Lower lobe of right lung (tissue), 2 donors: ENCODE measurements at places on chromosomes 13 and 19. TPM values are rescaled to one million over a fixed set of nuclear protein-coding genes. Genes with fewer than 3 reads are reported as not detected.

- DNase-seq: no peak
Observed at GRCh38 chr13:23510979-23511735, 59.1 kb upstream of the TNFRSF19 start.

DNA sequence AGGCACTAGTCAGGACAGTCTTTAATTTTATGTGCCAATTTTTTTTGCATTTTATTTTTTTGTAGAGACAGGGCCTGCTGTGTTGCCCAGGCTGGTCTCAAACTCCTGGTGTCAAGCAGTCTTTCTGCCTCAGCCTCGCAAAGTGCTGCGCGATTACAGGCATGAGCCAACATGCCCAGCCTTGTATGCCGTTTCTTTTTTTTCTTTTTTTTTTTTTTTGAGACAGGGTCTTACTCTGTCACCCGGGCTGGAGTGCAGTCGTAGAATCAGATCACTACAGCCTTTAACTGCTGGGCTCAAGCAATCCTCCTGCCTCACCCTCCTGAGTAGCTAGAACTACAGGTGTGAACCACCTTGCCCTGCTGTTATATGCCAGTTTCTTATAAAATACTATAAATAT is 26.4 kb downstream of the BORA start:
- DNase-seq: no peak

Gene ISOC2
- 28.6 TPM for total RNA-seq

DNA sequence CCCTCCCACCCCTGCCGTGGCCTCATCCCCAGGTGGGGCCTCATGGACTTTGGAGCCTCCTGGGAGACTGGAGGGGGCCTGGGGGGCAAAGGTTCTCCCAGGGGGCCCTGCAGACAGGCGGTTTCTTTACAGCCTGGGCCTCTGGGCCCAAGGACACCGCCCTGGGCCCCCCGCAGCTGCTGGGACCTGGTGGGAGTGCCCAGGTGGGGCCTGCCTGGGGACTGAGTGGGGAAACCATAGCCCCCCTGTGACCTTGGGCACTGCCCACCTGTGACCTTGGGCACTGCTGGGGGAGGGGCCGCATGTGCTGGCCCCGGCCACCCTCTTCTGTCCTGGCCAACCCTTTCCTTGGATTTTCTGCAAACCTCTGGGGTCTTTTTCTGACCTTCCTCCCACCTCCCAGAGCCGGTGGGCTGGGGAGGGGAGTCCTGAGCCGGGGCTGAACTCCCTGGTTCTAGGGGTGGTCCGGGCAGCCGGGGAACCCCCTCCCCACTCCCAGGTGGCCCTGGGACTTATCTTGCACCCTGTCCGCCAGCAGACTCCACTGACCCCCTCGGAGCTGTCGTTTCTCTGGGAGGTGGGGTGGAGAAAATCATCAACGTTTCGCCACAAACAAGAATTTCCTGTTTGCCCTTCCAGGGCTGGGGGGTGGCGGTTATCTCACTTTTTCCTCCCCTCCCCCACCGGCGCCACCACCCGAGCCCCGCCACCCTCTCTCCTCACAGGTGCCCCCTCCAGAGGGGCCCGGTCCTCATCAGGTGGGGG is 27.0 kb downstream of the ARID3A start:
- no peak for DNase-seq

Gene ZNF345
- 7.0 TPM for total RNA-seq

- no peak for DNase-seq
Observed at GRCh38 chr13:102286326-102286725, 115.5 kb downstream of the FGF14 start.

- DNase-seq: no peak
Observed at GRCh38 chr19:30450100-30450499, 77.9 kb downstream of the ZNF536 start.

DNA sequence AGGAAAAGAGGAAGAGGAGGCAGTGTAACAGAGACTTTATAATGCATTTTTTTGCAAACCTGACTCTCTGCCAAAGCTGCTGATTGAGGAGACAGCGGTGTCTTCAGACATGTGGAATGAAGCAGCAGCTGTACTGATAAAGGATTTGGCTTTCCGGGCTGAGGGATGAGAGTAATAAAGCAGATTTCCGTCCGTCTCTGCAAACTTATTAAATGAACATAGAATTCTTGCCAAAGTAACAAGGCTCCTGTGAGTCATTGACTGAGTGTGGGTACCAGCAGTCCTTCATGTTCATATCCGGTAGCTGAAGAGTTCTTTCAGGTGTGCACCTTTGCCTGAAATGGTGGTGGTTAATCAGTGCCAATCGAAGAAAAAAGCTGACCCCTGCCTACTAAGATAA is 112.6 kb downstream of the LIG4 start:
- no peak for DNase-seq

- DNase-seq: no peak
Observed at GRCh38 chr13:109043636-109044035, 414.2 kb downstream of the MYO16 start.

DNA sequence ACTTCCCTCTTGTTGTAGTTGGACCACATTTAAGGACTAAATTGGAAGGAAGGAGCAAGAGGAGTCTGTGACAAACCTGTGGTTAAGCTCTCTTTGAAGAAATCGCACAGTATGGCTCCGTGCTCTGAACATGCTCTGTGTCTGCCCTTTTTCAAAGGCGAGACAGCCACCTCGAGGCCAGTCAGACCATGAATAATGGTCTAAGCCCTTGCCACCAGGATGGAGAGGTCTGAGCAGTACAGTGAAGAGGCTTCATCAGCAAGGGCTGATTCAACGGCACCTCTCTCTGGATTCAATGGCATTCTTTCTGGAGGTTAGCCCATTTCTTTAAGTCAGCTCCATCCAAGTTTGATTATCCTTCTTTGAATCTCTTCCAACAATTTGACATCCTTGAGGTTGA is 30.9 kb downstream of the FAM216B start:
- DNase-seq: no peak

DNA sequence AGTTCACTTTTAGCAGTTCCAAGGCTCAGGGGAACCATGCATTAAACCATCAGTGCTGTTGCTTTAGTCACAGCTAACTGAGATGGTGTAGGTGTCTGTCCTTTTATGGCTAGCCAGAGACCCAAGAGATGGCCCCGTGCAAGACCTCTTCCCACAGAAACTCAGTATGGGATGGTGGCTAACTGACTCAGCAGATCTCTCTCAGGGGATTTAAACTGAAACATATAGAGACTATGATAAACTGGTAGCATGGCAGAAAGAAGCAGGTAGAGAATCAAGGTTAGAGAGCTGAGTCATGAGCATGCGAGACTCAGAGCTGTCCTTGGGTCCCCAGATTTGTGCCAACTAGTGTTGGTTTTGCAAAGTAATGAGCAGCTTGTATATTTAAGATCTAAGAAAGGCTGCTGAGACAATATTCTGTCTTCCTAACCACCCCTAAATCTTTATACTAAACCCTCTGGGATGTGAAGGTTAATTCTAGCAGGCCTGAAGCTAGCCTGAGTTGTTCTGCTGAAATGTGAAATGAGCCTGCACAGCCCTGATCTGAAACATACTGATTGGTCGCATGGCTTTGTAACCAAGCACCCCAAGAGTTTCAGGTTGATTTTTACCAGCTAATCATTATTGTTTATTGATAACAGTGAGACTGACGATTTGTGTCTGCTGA is 6.5 kb upstream of the SCEL start:
- no peak for DNase-seq

- no peak for DNase-seq
Observed at GRCh38 chr13:66835040-66835628, 395.0 kb downstream of the PCDH9 start.

DNA sequence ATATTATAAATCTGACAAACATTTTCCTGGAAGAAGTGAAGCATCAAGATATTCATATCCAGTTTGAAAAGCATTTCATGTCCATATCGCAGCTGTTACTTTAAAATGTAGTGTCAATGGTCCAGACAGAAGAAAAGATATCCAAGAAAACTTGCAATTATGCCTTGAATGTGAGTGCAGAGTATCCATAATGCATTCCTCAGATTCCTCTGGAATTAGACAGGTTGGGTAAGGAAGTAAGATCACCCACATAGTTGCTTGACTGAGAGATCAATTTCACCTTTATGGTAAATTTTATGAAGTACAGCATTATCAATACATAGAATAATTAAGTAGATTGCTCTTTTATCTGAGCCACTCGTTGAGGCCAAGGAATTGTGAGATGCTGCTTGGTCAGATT is 327.0 kb upstream of the SLITRK5 start:
- no peak for DNase-seq

DNA sequence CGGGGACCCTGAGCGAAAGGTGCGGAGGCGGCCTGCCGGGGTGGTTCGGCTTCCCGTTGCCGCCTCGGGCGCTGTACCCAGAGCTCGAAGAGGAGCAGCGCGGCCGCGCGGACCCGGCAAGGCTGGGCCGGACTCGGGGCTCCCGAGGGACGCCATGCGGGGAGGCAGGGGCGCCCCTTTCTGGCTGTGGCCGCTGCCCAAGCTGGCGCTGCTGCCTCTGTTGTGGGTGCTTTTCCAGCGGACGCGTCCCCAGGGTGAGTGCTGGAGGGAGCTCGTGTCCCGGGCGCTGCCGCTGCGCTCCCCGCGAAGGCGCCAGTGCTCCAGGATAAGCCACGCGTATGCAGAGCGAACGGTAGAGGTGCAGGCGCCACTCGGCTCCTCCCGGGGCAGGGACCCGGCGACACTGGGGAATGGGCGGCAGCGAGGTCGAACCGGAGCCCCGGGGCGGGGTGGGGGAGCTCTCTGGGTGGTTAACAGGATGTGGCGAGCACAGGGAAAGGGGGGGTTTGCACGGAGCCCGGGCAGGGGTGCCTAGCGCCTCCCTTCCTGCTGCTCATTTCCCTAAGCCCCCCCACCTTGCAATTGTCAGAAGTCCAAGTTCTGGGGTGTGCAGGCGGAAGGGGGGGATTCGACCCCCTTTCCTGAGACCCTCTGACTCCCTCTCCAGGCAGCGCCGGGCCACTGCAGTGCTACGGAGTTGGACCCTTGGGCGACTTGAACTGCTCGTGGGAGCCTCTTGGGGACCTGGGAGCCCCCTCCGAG is at the start of gene IL27RA:
Gene IL27RA (plus strand): TSS at position 44 of the 762 bp plus-strand sequence. CDS start 111 bp downstream, at position 155.
- peak; percentile 81 for DNase-seq

DNA sequence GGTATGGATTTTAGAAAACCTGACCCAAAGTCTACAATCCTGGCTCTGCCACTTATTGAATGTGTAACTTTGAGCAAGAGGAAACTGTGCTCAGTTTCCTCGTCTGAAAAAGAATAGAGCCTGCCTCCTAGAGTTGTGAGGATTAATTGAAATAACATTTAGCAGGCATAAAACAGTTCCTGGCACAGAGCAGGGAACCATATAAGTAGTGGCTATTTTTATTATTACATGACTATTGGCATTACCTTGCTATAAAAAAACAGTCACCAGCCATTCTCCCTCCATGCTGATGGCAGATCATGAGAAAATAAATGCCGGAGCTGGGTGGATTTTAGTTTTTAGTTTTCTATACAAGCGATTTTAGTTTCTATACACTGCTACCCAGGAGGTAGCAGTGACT is 5.8 kb downstream of the DOCK9 start:
- DNase-seq: no peak

DNA sequence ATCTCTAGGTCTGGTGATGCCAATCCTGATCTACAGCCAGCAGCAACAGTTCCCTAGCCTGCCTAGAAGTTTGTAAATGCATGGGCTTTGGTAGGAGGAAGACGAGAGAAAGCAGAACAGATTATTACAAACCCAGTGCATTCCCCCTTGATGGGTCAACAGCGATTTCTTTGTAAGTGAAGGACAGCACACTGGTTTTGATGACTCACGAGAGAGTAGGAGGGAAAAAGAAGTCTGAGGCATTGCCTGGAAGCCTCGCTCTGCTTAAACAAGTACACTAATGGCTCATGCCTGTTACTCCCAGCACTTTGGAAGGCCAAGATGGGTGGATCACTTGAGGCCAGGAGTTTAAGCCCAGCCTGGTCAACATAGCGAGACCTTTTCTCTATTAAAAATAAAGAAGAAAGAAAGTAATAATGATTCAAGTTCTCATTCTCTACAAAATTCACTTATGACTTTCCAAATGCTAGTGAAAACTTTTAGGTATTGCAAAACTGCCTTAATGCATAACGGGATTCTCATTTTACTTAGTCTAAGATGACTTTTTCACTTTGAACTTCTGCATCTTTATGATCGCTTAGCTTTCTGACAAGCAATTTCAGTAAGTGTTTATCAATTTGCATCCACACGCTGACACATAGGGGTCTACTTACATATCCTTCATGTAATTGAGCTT is 47.7 kb upstream of the USPL1 start:
- no peak for DNase-seq

DNA sequence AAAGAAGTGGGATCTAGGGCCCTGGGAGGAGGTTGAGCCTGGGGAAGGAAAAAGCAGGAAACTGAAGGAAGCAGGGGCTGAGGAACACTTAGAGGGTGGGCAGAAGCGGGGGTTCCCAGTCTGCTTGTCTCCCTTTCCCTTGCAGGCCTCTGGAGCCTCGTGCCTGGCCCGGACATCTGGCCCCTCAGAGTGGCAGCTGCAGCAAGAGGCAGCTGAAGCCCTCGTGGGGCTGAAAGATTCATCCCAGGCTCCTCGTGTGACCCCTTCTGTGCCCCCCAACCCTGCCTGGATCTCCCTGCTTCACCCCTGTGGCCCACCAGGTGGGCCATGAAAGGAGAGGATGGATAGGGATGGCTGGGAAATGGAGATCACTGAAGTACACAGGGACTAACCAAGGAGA is 5.5 kb downstream of the DMRTC2 start:
- DNase-seq: no peak

GRCh38 chr13:28099396-28100149 is 803 bp downstream of the FLT3 start:
- DNase-seq: no peak

DNA sequence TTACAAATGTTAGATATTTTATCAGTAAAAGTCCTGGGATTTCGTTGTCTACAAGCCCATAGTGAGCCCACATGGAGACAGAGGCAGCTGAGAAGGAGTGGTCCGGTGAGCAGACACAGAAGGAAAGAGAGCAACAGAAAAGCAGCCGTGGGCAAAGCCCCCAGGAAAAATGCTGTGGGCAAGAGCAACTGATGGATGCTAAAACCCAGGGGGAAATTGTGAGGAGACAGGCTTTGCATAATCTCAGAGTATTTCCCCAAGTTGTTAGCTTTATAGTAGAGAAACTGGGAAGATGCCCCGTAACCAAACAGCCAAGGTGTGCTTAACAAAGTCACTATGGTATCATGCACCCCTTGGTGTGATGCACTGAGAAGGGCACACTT is 35.1 kb downstream of the GJA3 start:
- DNase-seq: no peak

DNA sequence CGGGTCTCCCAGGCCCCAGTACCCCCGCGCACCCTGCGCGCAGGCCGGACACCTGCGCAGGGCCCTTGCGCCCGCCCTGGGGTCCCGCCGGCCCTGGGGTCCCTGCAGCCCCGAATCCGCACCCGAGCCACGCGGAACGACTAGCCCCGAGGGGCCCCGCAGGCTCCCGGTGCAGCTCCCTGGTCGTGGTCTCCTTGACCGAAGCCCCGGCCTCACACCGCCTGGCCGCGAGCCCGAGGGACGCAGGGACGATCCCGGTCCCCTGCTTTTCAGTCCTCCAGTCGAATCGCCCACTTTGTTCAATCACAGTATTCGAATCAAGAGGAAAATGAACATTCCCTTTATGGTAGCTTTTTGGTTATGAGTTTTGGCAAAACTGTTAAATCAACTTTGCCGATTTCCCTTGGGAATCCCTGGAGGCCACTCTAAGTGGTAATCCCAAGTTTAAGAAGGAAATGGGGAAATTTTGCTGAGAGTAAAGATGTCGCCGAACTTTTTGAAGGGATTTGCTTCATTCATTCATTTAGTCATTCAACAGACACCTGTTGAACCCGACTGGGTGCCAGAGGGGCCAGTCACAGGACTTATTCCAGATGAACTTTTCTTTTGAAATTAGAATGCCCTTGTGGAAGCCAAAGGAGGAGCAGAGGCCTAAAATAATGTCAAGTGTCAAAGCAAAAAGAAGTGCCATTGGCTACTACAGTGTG is 75.0 kb downstream of the ZIC5 start:
- no peak for DNase-seq

Gene KRI1
- 25.2 TPM for total RNA-seq

GRCh38 chr13:73714522-73714921 is 419.7 kb downstream of the KLF12 start:
- DNase-seq: no peak
